ENCODE measurements at places on chromosomes 3 and 15. TPM values are rescaled to one million over a fixed set of nuclear protein-coding genes. Genes with fewer than 3 reads are reported as not detected.

Gene SAXO2
- 1.3 TPM for total RNA-seq

Gene TAGLN3
- total RNA-seq, result not detected

Gene HEMK1
- total RNA-seq, result 7.2 TPM

Gene ECE2
- not detected for total RNA-seq

Gene CTXN2
- total RNA-seq, result not detected

Gene RTP4
- total RNA-seq, result not detected

Gene ALDH1L1
- total RNA-seq, result 0.08 TPM

Gene ANKUB1
- total RNA-seq, result not detected

Gene GCNT3
- total RNA-seq, result 158 TPM

All from A549 treated with GW870086 at 1 μM for 4 hours (cell line).